ENCODE measurements at places on chromosomes 5 and 9.
A peak's percentile ranks its signal among the peaks of the same experiment; 100 is the strongest.

DNA sequence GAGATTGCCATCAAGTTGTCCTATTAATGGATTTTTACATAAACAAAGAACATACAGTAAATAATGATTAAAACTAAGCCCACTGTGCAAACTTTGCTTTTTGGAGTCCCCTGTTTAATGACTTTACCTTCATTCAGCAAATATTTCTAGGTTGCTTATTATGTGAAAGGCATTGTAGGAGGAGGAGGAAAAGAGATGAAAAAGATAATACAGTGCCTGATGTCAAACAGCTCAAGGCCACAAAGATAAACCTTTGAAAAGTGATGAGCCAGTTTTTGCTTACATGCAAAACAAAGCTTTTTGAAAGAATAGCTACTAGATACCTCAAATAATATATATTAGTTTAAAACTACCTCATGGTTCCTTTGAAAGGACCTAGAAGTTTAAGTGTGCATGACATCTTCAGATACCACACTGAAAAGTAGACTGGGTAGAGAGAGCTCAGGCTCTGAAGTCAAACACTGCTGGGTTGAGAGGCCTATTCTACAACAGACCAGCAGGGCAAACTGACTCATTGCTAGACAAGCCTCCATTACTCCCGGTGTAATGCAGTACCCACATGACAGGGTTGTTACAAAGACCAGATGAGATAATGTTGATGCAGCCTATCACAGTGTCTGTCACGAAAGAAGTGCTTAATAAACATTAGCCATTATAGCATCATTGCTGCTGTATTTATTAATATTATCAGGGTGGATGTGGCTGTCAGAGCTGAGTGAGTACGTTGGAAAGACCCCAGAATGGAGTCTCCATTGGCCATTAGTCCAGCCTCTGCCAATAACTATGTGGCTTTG, 11.8 kb downstream of the DEPDC1B start:
- no peak for DNase-seq

DNA sequence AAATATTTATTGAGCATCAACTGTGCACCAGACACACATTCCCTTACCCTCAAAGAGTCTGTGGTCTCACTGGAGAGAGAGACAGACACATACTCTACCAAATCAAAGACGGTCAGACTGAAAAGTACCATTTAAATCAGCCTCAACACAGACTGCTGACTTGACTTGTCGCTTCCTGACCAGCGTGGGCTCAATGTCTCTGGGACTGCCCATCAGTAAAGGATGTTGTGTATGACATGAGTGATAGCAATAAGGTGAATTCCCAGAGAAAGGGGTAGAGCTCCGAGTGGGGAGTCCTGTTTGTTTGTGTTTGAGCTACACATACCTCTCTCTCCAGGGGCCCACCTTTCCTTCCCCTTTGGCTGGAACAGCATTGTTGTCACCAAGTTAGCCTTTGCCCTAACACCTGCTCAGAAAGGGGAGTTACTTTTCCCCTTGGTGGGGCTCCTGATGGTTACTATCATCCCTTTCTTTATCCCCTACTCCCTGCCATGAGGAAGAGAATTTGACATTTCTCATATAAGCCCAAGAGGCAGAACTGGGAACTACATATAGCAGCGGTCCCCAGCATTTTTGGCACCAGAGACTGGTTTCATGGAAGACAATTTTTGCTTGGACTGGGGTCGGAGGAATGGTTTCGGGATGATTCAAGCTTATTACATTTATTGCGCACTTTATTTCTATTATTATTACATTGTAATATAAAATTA, 33.9 kb downstream of the NR4A3 start:
- DNase-seq = no peak

GRCh38 chr5:133294380-133294779, 242.6 kb downstream of the HSPA4 start:
- no peak for DNase-seq

- no peak for DNase-seq
Measured at GRCh38 chr9:89374176-89374575, 55.9 kb downstream of the SECISBP2 start.

GRCh38 chr9:18350995-18351595, 122.9 kb upstream of the ADAMTSL1 start:
- DNase-seq = no peak

DNA sequence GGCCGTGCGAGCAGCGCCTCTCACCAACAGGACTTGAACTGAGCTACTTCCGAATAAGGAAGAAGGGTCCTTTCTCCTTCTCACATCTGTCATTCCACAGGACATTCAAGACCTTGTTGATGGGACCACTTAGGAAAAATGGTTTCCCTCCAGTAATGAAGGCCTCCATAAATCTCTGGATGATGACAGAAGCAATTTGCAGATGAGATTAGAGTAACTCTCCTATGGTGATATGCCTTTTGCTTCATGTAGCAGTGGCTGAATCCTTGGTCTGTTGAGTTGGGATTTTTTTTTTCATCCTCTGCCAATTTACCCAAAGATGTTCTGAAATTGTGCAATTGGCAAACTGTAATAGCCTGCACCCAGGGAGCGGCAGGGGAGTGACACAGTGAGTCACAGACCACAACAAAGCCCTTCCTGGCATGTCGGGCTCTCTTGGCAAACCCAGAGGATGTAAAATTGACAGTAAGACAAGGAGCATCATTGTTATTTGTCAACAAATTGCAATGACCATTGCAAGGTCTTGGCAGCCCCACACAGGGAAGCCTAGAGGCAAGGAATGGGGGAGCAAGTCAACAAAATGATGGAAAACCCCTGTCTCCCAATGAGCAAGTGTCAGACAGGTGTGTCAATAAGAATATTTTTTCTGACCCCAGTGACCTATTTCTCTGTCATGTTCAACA, 275.9 kb downstream of the ACTL7B start:
- DNase-seq = no peak

DNA sequence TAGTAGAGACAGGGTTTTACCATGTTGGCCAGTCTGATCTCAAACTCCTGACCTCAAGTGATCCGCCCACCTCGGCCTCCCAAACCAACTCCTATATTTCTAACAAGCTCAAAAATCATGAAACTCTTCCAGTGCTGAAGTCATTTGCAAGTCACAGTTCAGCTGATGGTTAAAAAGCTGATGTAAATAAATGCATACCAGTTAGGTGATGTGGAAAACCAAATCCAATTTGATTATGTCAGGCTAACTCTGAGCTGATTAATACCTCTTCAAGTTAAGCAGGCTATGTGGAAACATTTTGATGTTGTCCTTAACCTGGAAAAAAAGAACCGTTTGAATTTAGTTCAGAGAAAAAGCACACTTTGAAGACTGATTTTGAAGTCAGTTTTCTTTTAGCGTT, 51.0 kb downstream of the TMEM252 start:
- DNase-seq = no peak

DNA sequence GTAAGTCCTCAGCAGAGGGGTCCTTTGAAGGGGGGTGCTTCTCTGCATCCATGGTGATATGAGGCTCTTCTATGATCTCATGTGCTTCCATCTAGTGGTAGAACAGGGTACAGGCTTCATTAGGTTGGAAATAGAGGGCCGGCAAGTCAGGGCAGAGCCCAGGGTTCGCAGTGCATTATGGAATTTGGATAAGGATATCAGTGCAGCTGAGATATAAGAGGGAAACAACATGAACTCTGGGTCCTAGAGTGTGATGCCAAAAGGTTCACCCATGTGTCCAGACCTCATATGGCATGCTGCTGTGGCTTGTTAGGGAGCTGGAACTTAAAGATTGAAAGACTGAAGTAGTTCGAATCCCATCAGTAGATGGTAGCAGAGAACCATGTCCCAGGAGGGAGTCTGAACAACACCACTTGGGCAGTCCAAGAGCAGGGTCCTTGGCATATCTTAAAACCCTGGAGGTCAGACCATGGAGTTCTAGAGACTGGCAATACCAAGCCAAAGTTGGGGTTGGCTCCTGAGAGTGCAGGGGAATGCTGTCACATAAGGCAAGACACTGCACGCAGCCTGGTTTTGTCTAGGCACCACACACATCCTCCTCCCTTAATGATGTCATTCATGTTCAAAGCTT, 2.3 kb downstream of the FAM221B start:
- DNase-seq = no peak

DNA sequence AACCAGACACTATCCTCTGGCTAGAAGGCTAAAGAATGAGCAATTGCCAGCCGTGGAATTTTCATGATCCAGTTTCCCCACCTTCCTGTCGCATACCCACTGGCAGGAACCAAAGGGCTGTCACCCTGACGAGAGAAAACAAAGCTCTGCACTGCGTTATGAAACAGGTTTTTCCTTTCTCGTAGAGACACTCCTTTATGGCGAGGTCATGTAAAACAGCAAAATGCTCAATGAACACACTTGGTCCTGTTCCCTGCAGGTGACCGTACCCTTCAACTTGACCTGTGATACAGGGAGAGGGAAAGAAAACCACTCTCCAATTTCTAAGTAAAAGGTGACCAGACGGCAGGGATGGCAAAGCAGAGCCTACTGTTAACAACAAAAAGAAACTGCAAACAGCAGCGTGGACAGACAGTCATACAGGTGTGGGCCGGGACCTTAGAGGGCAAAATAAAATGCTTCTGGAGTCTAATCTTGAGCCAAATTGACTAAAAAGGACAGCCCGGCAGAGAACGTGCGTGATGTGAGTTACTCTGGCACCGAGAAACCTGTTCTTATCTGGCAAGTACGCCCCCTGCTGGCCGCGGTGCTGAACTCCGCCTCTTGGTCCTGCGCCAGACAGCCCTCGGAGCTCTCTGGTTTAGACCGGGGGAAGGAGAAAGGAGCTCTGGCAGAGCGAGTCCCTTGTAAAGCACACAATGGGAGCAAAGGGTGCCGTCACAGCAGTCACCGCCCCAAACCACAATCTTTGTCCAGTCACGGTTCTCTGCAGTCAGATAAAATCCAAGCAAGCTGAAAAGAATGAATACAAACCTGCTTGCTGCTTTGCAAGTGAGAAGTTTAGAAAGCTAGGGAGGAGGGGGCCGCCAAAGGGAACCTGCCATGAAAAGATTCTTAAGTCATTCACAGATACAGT, 98.9 kb downstream of the EFNA5 start:
- peak; percentile 93 for DNase-seq

- DNase-seq = no peak
Measured at GRCh38 chr9:2630158-2630557, 8.6 kb downstream of the VLDLR start.

DNA sequence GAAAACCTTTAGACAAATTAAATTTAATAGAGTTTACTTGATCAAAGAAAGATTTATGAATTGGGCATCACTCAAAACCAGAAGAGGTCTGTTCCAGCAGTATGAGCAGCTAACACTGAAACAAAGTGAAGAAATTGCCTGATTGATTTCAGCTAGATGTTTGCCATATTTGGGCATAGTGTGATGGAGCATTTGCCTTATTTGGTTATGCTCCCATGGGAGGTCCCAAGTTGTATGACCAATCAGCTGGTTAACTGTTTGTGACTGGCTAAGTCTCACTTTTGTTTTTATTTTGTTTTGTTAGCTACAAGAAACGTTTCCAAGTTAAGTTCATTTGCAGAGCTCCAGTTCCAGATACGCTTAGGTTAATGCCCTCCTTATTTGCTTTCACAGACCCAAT, 53.3 kb upstream of the LMNB1 start:
- DNase-seq = no peak

DNA sequence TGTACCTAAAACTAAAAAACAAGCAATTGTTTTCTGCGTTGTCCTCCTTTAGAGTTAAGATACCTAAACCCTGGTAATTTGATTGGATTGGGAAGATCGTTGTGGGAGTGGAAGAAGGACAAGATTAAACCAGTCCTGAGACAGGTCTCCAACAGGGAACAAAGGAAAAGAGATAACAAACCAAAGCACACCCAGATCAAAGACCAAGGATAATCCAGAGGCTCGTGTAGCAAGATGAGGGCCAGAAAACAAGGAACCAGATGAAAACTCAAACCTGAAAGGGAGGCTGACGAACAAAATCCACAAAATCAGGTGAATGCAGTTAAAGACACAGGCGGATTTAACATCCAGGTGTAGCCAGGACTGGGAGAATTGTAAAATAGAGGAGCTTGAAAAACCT, 618.1 kb downstream of the SLCO4C1 start:
- no peak for DNase-seq
